ENCODE measurements at places on chromosomes 6 and 20.

DNA sequence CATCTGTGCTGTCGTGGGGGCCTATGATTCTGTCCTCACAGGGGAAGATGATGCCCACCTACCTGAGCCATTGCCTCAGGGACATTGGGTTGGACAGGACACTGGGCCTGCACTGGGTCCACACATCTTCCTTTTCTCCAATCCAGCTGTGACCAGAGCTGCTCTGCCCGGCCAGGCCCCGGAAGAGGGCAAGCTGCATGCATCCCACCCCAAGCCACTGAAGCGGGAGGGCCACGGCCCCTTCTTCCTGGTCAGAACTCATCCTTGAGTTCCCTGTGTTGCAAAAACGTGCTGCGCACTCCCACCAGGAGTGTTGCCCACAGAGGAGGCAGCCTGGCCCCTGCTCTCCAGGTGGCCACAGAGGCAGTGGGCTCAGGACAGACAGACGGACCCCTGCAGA lies 38.2 kb downstream of the SPDEF start:
- DNase-seq = no peak

- DNase-seq = no peak
Observed at GRCh38 chr6:14434916-14435690, 317.5 kb downstream of the CD83 start.

GRCh38 chr6:44333942-44334341 lies 8.5 kb upstream of the SPATS1 start:
- DNase-seq = no peak

GRCh38 chr6:33430334-33430733 lies 10.5 kb downstream of the SYNGAP1 start:
- DNase-seq = no peak

DNA sequence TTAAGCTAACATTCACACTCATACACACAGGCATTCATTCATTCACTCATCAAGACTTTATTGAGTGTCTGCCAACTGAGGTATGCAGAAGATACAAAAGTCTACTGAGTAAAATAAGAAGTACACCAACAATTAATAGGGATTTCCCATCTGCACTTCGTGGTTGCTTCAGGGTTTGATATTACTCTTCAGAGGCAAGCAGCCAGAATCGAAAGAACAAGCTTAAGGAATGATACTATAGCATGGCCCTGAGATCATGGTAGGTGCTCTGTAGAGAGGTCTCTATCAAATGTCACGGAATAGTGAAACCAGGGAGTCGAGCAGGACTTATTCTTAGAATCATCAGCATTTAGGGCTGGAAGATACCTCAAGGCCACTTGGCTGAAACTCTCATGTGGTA lies 135.4 kb downstream of the NRN1 start:
- no peak for DNase-seq

DNA sequence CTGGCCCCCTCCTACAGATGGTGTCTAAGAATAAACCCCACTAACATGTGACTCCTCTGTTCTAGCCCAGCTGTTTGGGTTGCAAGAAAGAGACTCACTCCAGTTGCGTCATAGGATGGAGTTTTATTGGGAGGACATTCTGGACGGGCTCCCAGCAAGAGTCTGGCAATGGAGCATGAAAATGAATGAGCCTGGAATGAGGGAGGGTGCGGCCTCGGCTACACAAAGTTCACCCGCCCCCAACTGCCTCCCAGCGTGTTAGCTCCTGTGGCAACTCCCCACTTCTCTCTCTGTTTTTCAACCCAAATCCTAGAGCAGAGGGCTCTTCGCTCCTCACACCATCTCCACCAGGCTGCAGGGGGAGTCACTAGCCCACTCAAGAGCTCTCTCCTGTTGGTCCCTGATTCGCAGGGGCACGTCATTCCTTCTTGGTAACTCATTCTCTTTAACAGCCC lies 5.1 kb upstream of the ADAM33 start:
- DNase-seq = no peak

GRCh38 chr20:4632876-4633275 lies 88.8 kb upstream of the PRND start:
- no peak for DNase-seq

DNA sequence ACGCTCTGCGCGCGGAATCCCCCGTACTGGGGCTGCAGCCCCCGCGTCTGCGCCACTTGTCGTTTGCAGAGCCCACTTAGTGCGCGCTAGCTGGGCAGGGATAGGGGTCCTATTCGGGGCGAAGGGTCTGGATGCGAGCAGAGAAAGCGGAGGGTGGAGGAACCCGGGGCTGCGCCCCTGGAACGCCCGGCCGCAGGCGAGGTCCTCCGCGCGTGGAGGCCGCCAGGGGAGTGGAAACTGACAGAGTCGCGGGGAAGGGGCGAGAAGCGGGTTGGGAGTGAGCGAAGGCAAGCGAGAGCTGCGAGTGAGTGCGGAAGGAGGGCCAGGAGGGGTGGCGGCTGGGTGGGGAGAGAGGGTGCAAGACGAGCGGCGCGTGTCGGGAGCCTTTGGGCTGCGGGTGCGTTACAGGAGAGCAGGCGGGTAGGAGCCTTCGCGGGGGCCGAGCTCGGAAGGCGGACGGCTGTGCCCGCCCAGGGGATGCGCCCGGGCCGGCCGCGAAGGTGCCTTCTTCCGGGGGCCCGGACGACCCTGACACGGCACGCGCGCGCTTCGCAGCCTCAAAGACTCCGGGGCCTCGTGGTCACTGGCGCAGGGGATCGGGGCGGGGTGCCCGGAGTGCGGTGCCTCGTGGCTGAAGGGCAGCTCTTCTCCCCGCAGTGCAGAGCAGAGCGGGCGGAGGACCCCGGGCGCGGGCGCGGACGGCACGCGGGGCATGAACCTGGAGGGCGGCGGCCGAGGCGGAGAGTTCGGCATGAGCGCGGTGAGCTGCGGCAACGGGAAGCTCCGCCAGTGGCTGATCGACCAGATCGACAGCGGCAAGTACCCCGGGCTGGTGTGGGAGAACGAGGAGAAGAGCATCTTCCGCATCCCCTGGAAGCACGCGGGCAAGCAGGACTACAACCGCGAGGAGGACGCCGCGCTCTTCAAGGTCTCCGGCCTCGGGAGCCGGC lies 1.2 kb downstream of the IRF4 start:
- DNase-seq = no peak

- DNase-seq = no peak
Observed at GRCh38 chr6:41334482-41335040, 847 bp upstream of the NCR2 start.

GRCh38 chr6:170235391-170236125 lies 55.3 kb downstream of the DLL1 start:
- DNase-seq = no peak

GRCh38 chr6:107712665-107713551 lies 111.2 kb downstream of the SCML4 start:
- DNase-seq = no peak

GRCh38 chr20:32385541-32385940 lies 27.4 kb downstream of the ASXL1 start:
- DNase-seq = no peak

DNA sequence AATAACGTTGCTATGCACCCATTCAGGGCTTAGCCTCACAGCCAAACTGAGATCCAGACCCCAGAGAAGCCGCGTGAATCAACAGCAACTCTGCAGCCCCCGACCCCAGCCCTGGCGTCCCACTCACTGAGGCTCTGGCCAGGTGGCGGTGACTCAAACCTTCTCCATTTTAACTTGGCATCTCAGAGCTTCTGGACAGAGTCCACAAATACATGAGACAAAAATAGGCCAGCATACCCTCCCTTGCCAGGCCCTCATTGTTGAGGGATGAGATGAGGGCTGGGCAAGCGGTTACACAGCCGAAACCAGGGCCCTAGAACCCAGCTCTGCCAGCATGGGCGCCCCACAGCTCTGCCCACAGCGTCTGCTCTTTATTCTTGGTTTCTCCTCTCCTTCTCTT lies 118.4 kb downstream of the MYLK4 start:
- DNase-seq = no peak

- DNase-seq = no peak
Observed at GRCh38 chr6:109795994-109796555, 105.0 kb downstream of the FIG4 start.

DNA sequence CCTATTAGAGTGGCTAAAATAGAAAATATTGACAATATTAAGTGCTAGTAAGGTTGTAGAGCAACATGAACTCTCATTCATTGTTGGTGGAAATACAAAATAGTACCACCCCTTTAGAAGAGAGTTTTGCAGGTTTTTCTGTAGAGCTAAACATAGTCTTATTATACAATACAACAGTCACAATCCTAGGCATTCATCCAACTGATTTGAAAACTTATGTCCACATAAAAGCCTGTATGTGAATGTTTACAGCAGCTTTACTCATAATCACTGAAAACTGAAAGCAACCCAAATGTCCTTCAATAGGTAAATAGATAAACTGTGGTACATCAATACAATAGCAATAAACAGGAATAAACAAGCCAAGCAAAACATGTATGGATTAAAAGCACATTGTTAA lies 162.6 kb upstream of the PRND start:
- DNase-seq = no peak

GRCh38 chr6:13471184-13471583 lies 16.2 kb downstream of the GFOD1 start:
- no peak for DNase-seq

DNA sequence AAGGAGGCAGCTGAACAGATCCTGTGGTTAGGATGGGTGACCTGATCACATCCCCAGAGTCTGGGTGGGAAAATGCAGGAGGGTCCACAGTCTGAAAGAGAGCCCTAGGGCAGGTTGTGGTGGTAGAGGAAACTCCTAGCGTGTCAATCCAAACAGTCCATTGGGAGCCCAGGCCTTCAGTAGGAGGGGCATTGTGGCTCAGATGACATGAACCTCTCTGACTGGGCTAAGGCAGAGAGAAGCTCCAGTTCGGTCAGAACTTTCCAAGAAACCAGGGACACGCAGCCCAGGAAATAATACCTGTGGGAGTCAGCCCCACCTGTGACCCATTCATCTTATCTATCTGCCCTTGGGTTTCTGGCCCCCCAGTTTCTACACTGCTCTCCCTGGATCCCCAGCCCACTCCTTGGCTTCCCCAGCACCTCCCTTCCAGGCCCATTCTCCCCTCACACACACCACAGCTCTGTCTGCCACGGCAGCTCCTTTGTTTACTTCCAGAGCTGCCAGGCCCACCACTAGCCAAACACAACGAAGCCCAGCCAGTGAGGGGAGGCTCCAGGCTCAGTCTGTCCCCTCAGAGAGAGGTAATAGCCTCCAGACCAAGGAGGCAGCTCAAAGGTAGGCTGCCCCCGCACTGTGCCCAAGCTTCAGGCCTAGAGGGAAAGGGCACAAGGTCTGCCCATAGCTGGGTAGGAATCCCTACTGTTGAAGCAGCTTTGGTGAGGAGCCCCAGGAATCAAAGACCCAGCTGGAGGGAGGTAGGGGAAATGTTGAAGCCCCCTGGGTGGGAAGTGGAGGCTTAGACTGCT lies 6.2 kb downstream of the GDF5 start:
- DNase-seq = no peak

- DNase-seq = no peak
Observed at GRCh38 chr6:3718407-3718806, 33.1 kb downstream of the PXDC1 start.
